ENCODE measurements at places on chromosomes 5 and 9.

- DNase-seq = no peak
These were observed 114.8 kb upstream of the COL5A1 start for GRCh38 chr9:134526584-134527477.

DNA sequence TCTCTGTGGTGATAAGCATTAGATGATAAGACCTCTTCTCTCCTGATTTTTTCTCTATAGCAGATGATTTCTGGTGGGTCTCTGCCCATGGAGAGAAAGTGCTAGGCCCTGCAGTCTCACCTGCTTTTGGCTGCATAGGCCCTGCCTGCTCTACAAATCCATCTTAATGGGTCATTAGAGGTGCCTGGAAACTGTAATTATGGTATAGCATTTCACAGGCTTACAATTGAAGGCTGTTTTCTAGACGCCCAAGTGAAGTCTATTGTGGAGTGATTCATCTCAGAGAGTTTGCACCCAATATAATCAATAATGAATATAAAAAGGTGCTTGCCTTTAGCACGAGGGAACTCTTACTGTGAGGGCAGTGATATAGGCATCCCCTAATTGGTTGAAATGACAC is 33.8 kb downstream of the NEUROG1 start:
- no peak for DNase-seq

DNA sequence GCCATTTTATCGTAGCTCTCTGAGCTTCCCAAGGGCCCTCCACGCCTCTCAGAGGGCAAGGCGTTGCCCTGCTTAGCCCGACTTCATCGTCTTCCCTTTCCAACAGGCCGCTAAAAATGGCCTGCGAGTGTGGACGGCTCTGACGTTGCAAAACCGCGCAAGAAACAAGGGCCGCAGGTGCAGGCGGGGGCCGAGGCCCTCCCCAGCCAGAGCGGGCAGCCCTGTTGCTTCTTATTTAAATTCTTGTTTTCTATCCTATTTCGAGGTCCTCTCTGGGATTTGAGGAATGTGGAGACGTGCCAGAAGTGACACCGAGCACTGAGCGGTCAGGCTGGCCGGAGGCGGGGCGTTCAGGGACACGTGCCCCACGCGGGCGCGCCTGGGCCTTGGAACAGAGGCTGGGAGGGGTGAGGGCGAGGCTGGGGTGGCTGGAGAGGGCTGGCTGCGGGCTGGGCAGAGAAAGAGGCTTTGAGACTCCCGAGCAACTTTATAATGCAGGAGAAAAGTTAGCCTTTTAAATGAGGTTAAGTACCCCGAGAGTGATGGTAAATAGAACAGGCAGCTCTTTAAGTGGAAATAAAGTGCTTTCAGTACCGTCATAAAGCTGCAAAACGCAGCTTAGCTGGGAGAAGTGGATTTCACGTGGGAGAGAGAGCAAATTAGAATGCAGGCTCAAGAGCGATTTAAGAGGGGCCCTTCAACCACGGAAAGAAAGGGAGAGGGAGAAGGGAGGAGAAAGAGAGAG is 243.6 kb downstream of the AUH start:
- DNase-seq = no peak

DNA sequence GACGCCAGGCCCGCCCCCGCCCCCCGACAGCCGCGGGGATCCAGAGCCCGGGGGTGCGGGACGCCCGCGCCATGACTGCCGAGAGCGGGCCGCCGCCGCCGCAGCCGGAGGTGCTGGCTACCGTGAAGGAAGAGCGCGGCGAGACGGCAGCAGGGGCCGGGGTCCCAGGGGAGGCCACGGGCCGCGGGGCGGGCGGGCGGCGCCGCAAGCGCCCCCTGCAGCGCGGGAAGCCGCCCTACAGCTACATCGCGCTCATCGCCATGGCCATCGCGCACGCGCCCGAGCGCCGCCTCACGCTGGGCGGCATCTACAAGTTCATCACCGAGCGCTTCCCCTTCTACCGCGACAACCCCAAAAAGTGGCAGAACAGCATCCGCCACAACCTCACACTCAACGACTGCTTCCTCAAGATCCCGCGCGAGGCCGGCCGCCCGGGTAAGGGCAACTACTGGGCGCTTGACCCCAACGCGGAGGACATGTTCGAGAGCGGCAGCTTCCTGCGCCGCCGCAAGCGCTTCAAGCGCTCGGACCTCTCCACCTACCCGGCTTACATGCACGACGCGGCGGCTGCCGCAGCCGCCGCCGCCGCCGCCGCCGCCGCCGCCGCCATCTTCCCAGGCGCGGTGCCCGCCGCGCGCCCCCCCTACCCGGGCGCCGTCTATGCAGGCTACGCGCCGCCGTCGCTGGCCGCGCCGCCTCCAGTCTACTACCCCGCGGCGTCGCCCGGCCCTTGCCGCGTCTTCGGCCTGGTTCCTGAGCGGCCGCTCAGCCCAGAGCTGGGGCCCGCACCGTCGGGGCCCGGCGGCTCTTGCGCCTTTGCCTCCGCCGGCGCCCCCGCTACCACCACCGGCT is 1.0 kb downstream of the FOXE1 start:
- DNase-seq = no peak

- no peak for DNase-seq
These were observed 92.5 kb upstream of the CPEB4 start for GRCh38 chr5:173795601-173796000.

DNA sequence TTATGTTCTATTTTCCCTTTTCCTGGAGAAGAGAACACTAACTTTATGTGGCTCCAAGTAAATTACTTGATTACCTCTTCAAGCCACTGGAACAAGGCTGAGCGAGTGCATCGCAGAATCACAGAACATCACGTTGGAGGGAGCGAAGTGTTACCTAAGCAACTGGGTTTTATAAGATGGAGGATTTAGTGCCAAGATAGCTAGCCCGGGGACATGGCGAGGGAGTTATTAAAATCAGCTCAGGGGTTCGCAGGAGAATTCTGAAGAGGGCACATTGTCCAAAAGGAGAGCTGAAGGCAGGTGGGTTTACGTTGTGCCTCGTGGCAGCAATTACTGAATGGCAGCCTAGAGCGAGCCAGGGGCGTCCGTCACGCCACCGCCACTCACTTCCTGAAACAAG is 563.2 kb upstream of the ADAMTS16 start:
- no peak for DNase-seq

DNA sequence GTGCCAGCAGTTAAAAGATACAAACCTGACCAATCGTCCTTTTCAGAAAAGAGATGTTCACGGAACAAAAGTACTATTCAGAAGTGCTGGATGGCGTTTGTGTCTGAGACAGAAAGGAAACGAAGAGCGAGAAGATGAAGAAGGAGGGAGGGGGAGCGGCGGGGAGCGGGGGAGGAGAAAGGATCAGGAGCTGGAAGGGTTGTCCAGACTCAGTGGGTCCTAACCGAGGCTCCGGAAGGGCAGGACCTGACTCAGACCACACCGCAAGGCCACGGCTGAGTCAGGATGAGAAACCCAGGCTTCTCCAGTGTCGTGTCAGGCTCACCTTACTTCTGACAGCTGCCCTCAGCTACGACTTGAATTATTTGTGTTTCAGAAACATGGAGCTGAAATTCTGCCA is 46.2 kb downstream of the PAX5 start:
- DNase-seq = no peak

GRCh38 chr5:81907012-81907635 is 64.7 kb upstream of the ATG10 start:
- DNase-seq = no peak

DNA sequence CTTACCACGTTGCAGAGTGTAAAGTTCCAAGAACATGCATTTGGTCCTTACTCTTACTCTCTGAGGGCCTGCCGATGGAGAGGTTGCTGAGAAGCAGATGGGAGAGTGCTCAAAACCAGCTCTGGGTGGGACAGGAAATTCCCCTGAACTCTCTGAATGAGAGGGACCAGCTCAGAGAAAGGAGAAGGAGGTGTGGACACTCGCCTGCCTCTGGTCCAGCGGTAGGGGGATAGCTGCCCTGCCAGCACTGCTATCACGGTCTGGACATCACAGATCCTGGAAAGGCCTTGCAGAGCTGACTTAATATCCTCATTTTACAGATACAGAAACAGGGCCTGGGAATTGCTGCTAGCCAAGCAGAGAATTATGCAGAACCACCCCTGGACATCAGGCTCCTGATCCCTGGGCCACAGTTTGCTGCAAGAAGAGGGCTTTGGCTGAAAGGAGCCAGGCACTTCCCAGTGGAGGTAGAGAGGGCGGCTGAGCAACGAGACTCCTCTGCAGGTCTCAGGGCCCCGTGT is 4.9 kb downstream of the TRAF1 start:
- peak; percentile 79 for DNase-seq

DNA sequence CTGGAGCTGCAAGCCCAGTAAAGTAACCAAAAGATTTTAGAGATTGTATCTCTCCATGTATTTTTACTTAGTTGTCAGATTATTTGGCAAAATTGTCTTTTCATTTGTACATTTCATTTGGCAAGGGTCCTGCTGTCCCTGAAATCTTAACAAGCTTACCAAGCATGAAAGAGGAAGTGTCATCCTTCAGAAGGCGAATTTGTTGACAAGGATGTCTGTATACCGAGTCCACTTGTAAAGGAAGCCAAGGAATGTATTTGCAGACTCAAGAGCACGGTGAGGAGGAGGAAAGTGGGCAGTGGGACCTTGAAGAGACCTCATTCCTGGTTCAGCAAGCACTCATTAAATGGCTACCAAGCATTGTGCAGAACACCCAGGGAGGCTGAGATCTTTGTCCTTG is 7.5 kb upstream of the OTULINL start:
- DNase-seq = no peak

GRCh38 chr5:172110260-172110815 is 77.7 kb downstream of the STK10 start:
- DNase-seq = no peak

- DNase-seq = no peak
These were observed 471.8 kb downstream of the KIF4B start for GRCh38 chr5:155485386-155485785.

- no peak for DNase-seq
These were observed 85.1 kb downstream of the FGF1 start for GRCh38 chr5:142600611-142601358.

DNA sequence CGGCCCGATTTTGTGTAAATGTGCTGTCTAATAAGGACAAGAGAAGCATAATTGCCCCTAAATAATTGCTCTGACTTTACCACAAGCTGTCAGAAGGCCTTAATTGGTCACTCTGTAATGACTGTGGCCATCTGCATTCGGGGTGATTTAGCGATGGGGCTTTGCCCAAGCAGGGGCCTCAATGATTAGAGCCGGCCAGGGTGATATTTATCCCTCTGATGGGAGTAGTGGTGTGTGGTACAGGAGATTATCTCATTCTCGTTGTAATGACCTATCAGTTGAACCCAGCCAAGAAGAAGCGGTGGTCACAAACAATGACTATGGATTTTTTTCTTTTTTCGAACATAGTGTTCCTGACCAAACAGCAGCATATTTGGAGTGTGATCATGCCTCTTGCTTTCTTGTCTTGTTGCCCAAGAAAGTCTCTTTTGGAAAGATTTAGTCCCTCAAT is 72.0 kb upstream of the SAP30L start:
- no peak for DNase-seq

GRCh38 chr9:21465138-21465537 is 17.0 kb downstream of the IFNE start:
- DNase-seq = no peak

DNA sequence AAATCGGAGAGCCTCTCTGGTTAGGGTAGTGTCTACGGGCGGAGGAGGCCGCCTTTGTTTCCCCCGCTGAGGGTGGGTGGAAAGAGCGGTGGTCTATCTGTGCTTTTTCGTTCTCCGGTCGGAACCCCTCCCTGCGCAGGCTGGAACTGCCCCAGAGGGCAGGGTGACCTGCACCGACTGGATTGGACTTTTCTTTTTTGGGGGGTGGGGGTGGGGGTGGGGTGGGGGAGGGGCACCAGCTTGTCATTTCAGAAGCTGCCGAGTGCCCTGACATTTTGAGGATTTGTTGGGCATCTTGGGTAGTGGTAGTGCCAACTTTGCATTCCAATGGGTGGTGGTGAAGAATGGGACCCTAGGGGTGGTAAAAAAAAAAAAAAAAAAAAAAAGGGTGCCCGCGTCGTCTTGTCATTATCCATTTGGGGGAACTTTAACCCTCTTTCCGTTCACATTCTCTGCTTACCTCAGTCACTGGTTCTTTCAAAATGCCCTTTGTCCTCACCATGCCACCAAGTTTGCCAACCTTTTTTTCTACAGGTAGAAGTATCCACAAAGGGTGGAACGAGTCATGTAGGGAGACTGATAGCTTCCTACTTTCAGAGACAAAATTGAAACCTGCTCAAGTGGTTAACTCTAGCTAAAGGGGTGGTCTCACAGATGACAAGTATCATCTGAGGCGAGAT is 1.3 kb downstream of the UBE2R2 start:
- no peak for DNase-seq

DNA sequence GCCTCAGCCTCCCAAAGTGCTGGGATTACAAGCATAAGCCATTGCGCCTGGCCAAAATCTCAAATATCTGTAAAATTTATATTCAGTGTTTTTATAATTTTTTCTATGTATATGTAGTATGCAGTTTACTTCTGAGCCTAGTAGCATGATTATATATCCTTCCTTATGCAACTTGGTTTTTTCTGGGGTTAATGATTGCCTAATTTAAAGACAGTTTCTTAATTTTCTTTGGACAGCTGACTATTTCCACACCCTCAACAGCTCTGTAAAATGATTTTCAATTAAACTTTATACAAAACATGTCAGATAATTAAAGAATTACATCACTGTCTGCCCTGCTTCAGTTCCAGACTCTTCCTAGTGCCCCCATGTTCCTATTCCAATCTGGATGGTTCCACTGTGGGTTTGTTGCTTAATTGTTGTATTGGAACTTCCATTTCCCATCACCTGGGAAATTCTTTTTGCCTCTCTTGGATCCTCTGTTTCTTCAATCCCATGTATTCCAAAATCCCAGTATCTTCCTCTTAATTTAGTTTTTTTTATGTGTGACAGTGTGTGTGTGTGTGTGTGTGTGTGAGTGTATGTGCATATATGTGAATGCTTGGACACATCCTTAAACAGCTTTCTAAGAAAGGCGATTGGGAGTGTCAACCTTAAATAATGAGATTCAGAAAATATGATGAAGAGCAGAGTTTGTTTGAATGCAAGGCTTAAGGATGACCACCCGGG is 53.2 kb downstream of the C5orf22 start:
- no peak for DNase-seq

- DNase-seq = no peak
These were observed 745.3 kb upstream of the CHD1 start for GRCh38 chr5:99674101-99674500.

GRCh38 chr9:80013891-80014290 is 442.1 kb downstream of the TLE4 start:
- no peak for DNase-seq

DNA sequence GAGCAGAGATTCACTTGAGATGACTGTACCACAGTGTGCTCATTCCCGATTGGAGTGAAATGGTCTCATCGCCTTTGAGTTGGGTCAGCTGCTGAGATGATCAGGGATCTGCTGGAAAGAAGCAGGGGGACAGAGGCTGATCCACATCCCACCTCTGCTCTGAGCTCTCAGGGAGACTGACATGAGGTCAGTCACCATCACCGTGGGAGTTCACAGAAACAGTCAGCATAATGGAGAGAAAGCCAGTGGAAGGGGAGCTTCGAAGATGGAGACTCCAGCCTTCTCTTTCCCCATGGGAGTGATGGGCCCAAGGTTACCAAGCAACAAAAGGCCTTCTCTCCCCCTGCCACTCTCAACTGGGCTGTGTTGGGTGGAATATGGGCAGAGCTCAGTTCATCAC is 276.4 kb downstream of the CDK5RAP2 start:
- no peak for DNase-seq
